ENCODE measurements at places on chromosomes 16 and 17.

DNA sequence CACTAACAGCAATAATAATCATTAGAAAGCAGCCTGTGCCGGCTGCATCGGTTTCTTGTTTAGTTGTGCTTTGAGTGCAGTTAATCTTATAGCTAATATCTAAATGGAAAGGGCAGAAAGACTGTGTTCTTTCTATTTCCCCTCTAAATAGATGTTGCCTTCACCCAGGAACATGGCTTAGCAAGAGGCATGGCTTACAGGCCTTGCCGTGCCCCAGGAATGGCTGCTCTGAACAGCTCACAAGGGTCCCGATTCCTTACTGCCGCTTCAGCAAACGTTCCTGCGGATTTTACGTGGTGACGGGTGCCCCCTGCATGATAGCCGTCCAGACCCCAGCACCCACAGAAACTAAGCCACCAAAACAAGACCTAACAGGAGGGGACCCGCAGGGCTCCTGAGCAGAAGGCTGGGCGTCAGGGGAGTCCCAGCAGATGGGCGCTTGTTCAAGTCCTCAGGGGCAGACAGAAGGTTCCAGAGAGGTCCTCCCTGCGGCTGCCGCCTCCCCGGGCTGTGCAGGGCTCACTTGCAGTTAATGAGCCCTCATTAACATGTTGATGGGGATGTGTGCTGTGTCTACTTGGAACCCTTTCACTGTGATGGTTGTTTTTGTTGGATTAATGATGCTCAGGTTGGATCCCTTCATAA, 52.5 kb upstream of the ENPP7 start:
- DNase-seq = no peak

DNA sequence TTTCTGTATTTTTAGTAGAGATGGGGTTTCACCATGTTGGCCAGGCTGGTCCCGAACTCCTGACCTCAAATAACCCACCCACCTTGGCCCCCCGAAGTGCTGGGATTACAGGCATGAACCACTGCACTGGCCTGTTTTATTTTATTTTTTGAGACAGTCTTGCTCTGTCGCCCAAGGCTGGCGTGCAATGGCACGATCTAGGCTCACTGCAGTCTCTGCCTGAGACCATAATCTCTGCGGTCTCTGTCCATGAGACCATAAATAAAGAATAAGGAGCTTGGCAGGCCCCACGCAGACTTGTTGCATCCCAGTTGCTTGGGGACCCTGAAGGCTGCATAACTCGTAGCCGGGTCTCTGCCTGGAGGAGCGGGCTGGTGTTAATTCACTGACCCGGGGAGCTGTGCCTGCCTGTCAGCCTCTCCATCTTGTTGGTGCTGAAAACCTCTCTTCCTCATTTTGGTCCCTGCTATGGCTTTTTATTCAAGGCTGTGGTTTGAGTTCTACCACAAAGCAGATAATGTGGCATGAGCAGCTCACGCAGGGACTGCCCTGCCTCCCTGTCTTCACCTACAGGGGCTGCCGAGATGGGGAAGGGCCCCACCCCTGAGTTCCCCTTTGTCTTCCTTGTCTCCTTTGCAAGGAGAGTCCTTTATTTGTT, 82.1 kb downstream of the MSI2 start:
- no peak for DNase-seq

- DNase-seq = peak; percentile 55
Measured at GRCh38 chr17:68011199-68011665, 15.0 kb upstream of the C17orf58 start.

DNA sequence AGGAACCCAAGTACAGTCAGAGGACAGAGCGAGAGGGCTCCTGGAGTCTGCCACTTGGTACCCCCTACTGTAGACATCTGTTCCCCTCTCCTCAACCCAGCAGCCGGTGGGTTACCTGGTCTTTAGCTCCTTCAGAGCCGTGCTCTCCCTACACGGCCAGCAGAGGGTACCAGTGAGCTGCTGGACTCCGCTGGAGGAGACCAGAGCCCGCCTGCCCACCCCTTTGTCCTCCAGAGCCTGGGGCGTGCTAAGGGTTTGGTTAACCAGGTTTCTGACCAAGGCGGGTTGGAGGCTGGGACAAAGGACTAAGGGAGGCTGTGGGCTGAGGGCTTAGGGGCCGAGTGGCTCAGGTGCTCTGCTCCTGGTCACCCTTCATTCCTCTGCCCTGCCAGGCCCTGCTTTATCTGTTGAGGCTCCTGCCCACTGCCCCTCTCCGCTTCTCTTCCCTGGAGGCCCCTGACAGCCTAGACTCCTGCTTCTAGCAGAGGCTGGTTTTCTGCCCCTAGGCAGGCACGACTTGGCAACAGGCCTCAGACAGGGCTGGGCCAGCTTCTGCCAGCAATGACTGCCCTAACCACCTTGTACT, 2.7 kb upstream of the HSD11B2 start:
- peak; percentile 92 for DNase-seq
